ENCODE measurements at places on chromosomes 12 and 14. TPM values are rescaled to one million over a fixed set of nuclear protein-coding genes. Genes with fewer than 3 reads are reported as not detected.

Gene TPPP2
- not detected for total RNA-seq

DNA sequence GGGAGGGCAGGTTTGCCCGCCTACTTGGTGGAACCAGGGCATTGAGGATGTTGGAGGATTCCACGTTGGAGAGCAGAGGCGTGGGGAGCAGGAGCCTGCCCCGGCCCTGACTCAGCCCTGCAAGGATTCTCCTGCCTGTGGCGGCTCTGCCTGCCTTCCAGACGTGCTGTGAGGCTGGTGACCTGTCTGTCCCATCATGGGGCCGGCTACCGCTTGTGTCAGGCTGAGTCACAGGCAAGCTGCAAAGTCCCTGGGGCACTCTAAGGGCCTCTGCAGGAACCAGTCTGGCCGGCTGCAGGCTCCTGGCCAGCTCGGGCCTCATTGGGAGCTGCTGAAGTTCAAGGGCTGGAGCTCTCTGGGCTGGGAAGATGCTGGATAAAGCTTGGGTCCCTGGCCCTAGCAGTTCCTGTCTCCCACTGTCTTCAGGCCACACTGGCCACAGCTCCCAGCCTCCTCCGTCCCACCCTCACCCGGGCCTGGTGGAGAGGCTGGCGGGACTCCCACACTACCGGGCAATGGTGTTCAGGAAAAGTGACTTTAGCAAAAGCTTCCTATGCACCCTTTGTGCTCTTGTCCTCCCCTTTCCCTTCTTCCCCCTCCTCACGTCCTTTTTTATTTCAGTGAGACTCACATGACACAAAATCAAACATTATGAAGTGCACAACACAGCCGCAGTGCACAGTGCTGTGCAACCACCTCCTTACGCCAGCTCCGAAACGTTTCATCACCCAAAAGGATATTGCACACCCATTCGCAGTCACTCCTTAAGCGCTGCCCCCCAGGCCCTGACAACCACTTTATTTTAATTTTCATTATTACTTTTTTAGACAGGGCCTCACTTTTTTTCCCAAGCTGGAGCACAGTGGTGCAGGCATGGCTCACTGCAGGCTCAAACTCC, 22.0 kb upstream of the ULK1 start:
- H3K27ac ChIP-seq = peak overlapping the region; percentile 31
- DNase-seq = peak; percentile 83
- H3K36me3 ChIP-seq = no peaks in the 10 kb centered on the region
- peaks cover 5% of the 10 kb centered on the region for H3K4me1 ChIP-seq
- no peak overlapping the region for H3K4me3 ChIP-seq

DNA sequence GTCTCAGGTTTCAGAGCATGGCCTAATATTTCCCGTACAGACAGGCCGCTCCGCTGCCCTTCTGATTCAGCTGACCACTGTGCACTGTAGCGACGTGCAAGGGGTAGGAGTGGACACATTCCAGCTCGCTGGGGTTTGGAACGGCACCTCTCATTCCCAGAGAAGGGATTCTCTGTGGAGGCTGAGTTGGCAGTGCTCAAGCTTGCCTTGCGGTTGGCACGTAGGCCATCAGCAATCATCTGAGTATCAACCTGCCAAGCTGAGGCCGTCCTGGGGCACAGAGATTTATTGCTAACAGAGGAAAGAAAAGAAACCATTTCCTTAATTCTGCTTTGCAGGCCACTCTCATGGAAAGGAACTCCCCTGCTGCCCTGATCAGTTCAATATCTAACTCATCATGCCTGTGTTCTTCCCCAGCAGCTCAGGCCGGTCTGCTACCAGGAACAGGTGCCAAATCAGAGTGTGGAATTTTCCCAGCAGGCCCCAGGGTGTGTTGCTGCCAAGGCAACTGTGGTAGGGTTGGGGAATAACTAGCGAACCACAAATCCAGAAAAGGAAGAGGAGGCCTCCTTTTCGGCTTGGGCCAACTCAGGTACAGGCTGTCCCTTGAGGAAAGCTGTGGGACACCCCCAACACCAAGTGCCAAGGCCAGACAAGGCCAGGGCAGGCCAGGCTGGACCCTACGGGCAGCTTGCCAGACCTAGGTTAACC, 92.5 kb downstream of the SSPN start:
- no peaks in the 10 kb centered on the region for H3K27me3 ChIP-seq
- H3K36me3 ChIP-seq = peaks cover 6% of the 10 kb centered on the region
- peak overlapping the region; percentile 87 for H3K27ac ChIP-seq
- peak; percentile 33 for DNase-seq
- peaks cover 13% of the 10 kb centered on the region for H3K4me1 ChIP-seq
- no peak overlapping the region for H3K4me3 ChIP-seq

DNA sequence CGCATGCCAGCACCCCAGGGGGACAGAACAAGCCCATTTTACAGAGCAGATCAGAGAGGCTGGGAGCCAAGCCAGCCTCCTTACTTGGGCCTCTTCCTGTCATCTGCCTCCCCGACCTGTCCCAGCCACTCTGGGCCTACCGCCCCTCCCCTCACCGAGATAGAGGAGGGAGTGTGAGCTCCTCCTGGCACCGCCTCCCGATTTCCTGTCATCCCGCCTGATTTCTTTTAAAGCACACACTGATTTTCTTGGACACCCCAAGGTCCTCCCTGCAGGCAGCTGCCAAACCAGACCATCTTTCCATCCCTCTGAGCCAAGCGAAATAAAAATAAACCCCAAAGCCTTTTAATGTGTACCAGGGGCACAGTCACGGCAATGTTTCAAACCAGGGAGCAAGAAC, 108.4 kb downstream of the RFLNA start:
- no peak overlapping the region for H3K4me3 ChIP-seq
- no peak overlapping the region for H3K27ac ChIP-seq
- H3K36me3 ChIP-seq = peaks cover 61% of the 10 kb centered on the region
- no peaks in the 10 kb centered on the region for H3K4me1 ChIP-seq
- DNase-seq = no peak

GRCh38 chr14:76773188-76773885, 12.1 kb downstream of the VASH1 start:
- no peaks in the 10 kb centered on the region for H3K4me1 ChIP-seq
- peak; percentile 77 for DNase-seq
- no peaks in the 10 kb centered on the region for H3K27me3 ChIP-seq
- no peak overlapping the region for H3K4me3 ChIP-seq
- peaks cover 5% of the 10 kb centered on the region for H3K36me3 ChIP-seq

DNA sequence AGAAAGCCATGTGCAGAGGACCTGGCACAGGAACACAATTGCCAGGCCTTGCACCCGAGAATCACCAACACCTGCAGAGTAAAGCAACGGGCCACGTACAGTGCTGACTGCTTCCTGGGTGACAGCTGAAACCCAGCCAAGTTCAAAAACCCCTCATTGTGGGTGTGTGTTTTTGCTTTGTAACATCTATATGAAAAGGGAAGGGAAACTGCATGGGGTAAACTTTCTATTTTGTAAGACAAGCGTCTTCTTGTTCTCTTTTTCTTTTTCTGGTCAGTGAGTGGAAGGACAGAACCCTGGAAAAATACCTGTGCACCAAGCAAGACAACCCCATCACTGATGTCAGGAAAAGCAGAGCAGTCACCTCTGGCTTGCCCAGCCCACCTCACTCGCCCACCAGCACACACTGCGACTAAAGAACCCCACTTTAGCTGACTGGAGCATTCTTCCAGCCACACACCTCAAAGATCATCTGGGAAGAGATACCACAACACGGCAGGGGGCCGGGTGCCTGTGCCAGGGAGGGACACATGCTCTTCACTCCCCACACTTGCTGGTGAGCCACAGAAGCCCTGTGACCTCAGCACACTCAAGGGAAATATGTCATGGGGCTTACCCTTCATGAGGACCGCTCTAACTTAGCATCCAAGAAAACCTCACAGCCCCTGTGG, 172.3 kb downstream of the NDUFA12 start:
- H3K36me3 ChIP-seq = no peaks in the 10 kb centered on the region
- H3K4me3 ChIP-seq = no peak overlapping the region
- peaks cover 12% of the 10 kb centered on the region for H3K4me1 ChIP-seq
- no peaks in the 10 kb centered on the region for H3K27me3 ChIP-seq

Gene ERBB3
- 3.7 TPM for total RNA-seq

Gene FZD10
- total RNA-seq = 0.15 TPM

DNA sequence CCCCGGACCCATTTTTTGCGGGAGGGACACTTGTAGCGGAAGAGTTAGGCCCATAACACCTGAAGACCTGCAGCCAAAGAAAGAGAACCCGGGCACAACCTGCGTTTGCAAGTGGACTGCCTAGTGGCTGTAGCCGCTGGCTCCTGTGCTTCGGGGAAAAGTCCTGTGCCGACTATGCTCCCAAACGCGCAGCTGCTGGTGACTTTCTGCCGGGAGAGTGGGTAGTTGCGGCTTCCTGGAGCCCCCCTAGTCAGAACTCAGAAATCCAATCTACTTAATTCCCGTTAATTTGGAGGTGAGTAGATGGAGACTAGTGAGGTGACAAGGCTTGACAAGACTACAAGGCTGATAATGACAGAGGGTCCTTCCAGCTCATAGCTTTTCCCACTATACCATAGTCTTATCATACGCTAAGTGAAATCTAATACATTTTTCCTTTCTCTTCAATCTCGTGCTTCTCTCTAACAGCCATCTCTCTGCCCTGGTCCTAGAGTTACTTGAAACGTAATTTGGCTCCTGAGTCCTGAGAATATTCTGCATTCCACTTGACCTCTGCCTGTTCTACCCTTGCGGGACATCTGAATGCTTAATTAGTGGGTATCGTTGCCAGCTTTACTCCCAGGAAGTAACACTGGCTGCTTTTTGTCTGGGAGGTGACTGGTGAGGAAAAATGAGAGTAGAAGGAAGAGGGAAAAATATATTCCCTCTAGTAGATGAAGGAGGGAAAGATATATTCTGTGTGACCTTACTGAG, 556 bp downstream of the MTHFD1 start:
- peak overlapping the region; percentile 72 for H3K27ac ChIP-seq
- peak overlapping the region; percentile 96 for H3K4me3 ChIP-seq
- DNase-seq = peak; percentile 25
- peaks cover 32% of the 10 kb centered on the region for H3K36me3 ChIP-seq

GRCh38 chr14:101780887-101781239, 19.4 kb downstream of the PPP2R5C start:
- H3K27ac ChIP-seq = no peak overlapping the region
- no peaks in the 10 kb centered on the region for H3K27me3 ChIP-seq
- DNase-seq = no peak
- no peaks in the 10 kb centered on the region for H3K4me1 ChIP-seq
- no peaks in the 10 kb centered on the region for H3K36me3 ChIP-seq
- no peak overlapping the region for H3K4me3 ChIP-seq

DNA sequence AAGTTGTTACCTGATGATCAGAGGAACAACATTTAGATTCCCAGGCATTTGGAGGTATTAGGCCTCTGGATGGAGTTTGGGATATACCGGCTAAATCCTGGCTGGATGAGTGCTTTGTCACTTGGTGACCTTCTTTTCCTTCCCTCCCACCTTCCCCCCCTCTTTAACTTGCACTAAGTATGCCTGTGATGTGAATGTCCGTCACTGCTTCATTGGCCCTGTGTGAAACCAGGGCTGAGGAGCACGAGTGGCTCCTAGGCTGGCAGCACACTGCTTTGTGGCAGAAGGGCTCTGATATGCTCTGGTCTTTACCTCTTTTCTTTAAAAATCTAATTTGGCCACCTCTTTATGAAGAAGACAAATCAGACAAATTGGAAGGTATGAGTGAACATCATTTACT, 95.7 kb downstream of the ESR2 start:
- no peaks in the 10 kb centered on the region for H3K4me1 ChIP-seq
- no peak for DNase-seq
- peaks cover 63% of the 10 kb centered on the region for H3K36me3 ChIP-seq
- no peak overlapping the region for H3K4me3 ChIP-seq
- no peak overlapping the region for H3K27ac ChIP-seq

GRCh38 chr12:28489246-28489645, 299.0 kb downstream of the CCDC91 start:
- no peak for DNase-seq
- peaks cover 6% of the 10 kb centered on the region for H3K36me3 ChIP-seq
- H3K27ac ChIP-seq = no peak overlapping the region
- no peak overlapping the region for H3K4me3 ChIP-seq

DNA sequence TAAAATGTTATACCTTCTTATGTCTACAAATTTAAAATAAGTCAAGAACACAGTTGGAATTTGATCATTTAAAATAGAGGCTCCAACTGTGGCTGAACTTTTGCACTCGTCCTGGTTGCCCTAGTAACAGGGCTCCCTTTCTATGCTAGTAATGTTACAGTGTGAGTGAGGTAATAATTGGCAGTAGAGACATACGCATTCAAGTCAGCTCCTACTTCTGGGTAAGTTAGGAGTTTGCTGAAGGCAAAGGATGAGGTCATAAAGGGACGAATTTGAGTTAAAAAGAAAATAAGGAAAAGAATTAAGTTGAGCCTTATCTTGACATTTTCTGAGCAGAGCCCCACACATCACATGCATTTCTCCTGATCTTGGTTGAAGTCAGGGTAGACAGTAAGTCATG, 129.1 kb downstream of the TMEM117 start:
- DNase-seq = no peak
- H3K27ac ChIP-seq = no peak overlapping the region
- H3K36me3 ChIP-seq = no peaks in the 10 kb centered on the region
- no peak overlapping the region for H3K4me3 ChIP-seq
- H3K4me1 ChIP-seq = peaks cover 5% of the 10 kb centered on the region

DNA sequence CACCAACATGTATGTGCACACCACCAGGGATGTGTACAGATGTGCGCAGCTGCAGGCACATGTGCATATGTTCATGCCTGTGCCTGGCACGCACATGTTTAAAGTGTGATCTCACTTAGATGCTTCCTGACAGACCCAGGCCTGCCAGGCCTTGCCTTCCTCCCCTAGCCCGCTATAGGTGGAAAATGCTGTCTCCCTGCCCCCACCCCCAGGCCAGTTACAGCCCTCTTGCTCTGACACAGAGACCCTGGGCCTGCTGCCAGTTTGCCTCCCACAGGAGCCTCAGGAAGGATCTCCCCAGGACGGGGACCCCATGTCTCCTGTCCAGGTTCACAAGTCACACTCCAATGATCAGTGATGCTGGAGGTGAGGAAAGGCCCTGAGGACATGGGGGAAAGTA, 21.6 kb downstream of the FIGNL2 start:
- H3K4me3 ChIP-seq = no peak overlapping the region
- H3K27me3 ChIP-seq = peaks cover 14% of the 10 kb centered on the region
- peaks cover 12% of the 10 kb centered on the region for H3K4me1 ChIP-seq
- no peak for DNase-seq
- no peaks in the 10 kb centered on the region for H3K36me3 ChIP-seq

- H3K27ac ChIP-seq = no peak overlapping the region
- DNase-seq = no peak
- H3K4me3 ChIP-seq = no peak overlapping the region
- H3K36me3 ChIP-seq = no peaks in the 10 kb centered on the region
These were observed 64.8 kb upstream of the BEGAIN start for GRCh38 chr14:100651999-100652508.

GRCh38 chr14:47332939-47333338, 342.5 kb downstream of the MDGA2 start:
- DNase-seq = no peak
- peaks cover 88% of the 10 kb centered on the region for H3K27me3 ChIP-seq
- no peak overlapping the region for H3K4me3 ChIP-seq
- H3K27ac ChIP-seq = no peak overlapping the region

DNA sequence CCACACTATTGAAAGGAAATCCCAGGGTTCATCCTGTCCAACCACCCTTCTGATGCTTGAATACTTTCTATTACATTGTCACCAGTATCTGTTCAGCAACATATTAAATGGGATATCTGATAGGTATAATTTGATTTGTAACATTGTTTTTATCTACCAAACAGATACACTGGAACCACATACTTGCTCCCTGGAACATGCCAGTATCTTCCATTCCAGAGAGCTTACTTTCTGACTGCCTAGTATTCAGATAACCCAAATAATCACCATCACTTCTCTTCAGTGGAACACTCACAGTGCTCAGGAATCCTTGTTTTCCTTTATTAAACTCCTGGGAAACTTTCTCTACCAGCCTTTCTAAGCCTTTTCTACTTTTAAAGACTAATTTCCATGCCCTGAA, 19.3 kb downstream of the LRP6 start:
- H3K27ac ChIP-seq = no peak overlapping the region
- DNase-seq = no peak
- peaks cover 20% of the 10 kb centered on the region for H3K36me3 ChIP-seq
- H3K4me1 ChIP-seq = peaks cover 9% of the 10 kb centered on the region
- no peak overlapping the region for H3K4me3 ChIP-seq
- H3K27me3 ChIP-seq = no peaks in the 10 kb centered on the region
